ENCODE measurements at places on chromosomes 4 and X.

- DNase-seq: no peak
Observed at GRCh38 chr4:151850791-151851213, 90.0 kb upstream of the GATB start.

DNA sequence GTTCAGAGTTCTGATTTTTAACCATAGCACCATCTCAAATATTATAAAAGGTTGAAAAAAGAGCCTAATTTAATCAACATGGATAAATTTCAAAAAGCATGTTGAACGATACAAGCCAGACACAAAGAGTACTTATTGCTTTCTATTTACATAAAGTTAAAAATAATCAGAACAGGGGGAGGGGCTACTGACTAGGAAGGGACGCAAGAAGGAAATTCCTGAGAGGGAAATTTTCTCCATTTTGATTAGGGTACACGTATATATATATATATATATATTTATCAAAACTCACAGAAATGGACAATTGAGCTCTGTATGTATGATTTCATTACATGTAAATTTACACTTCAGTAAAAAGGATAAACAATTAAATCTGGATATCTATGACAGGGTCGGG, 482 bp upstream of the MBTPS2 start:
- peak; percentile 4 for DNase-seq

DNA sequence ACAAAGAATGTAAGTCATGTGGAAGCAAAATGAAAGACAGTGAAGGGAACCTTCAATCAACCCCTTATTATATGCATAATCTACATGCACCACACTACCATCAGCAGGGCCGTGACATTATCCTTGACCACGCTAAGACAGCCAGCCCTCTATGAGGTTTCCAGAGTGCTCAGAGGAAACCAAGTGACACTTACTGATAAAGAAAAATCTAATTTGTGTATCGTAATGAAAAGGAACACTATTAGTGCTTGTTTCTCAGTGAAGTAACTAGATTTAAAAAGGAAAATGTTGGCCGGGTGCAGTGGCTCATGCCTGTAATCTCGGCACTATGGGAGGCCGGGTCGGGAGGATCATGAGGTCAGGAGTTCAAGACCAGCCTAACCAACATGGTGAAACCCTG, 56.4 kb downstream of the ABCG2 start:
- no peak for DNase-seq

- no peak for DNase-seq
Observed at GRCh38 chr4:107876099-107876498, 51.4 kb downstream of the SGMS2 start.

- no peak for DNase-seq
Observed at GRCh38 chr4:101790521-101791181, at the start of gene BANK1. TSS of gene BANK1 (plus strand) at chr4:101790730. CDS start at chr4:101790881, 151 bp downstream.

- no peak for DNase-seq
Observed at GRCh38 chrX:9576059-9576458, 111.2 kb downstream of the TBL1X start.

GRCh38 chr4:171281359-171281758, 531.8 kb upstream of the GALNTL6 start:
- no peak for DNase-seq

DNA sequence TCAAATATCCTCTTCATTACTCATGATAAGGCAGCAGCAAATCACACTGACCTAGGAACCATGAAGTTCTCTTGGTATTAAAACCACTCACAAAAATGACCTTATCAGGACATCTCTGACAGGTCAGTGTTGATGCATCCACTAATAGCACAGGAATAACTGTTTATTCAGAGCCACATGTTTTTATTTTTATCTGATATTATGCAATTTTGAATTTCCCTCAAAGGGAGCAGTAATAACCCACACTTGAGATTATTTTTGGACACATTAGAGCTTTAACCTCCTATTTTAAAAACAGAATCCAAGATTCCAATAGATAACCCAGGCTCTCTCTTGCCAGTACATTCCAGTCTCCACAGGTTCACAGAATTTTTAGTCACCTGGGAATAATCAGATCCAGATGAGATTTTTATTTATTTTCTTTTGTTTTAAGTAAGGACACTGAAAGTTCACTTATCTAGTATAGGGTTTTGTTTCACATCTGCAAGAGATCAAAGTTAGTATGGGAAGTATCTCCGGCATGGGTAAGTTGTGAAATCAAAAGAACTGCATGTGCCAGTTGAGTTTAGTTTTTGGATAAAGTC, 36.3 kb upstream of the MYOZ2 start:
- DNase-seq: peak; percentile 46

DNA sequence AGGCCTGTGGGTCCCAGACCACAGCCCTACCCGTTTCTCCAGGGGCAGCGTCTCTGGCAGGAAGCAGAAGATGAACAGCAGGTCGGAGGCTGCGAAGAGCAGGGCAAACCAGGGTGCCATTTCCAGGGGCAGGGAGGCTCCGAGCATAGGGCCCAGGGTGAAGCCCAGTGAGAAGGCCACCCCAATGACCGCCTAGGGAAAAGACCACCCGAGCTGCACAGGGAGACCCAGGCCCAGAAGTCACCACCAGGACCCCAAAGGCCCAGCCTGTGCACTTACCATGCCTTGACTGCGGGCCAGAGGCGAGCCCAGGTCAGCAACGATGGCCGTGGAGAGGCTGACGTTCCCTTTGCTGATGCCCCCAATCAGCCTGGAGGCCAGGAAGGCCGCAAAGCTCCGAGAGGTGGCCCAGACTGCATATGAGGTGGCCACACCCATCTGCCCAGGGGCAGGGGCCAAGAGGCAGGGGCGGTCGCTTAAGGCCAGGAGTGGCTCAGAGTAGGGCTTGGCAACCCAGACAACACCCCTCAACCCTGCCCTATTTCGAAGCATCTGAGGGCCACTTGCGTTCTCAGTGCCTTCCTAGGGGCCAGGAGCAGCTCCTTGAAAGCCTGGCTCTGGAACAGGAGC, 30.8 kb downstream of the NOP14 start:
- no peak for DNase-seq

DNA sequence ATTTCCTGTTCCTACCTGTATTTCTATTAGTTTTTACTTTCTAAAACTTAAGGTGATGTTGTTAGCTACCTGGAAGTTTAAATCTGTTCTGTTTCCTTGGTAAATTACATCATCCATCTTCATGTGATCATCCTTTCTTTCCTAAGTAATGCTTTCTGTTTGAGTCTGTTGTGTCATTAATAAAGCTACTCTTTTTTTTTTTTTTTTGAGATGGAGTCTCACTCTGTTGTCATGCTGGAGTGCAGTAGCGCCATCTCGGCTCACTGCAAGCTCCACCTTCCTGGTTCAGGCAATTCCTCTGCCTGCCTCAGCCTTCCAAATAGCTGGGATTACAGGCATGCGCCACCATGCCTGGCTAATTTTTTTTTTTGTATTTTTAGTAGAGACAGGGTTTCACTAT, 73.3 kb downstream of the FIP1L1 start:
- no peak for DNase-seq

DNA sequence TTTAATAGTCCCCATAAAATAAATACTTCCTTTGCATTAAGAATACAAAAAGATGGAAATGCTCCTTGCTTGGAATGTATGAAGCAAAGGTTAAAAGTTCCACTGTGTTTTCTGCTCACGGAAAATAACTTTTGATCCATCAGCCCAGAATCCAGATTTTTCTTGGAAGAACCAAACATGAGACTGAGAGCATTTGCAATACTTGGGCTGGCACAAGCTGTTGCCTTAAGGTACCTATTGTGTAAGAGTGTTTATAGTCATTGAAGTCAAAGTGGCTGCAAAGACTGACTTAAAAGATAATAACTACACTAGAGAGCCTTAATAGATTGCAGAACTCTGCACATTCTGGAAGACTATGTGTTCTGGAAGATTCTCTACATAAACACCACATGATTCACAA, 281.4 kb downstream of the RAB28 start:
- no peak for DNase-seq

DNA sequence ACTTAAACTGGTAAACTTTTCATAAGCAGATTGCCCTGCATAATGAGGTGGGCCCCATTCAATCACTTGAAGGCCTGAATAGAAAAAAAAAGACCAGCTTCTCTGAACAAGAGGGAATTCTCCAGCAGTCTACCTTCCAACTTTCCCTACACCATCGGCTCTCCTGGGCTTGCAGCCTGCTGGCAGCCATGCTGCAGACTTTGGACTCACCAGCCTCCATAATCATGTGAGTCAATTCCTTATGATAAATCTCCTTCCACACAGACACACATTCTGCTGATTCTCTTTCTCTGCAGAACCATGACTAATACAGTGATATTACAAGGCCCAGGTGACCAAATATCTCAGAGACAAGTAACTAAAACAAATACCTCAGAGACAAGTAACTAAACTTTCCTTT, 113.8 kb upstream of the WDR17 start:
- DNase-seq: no peak

DNA sequence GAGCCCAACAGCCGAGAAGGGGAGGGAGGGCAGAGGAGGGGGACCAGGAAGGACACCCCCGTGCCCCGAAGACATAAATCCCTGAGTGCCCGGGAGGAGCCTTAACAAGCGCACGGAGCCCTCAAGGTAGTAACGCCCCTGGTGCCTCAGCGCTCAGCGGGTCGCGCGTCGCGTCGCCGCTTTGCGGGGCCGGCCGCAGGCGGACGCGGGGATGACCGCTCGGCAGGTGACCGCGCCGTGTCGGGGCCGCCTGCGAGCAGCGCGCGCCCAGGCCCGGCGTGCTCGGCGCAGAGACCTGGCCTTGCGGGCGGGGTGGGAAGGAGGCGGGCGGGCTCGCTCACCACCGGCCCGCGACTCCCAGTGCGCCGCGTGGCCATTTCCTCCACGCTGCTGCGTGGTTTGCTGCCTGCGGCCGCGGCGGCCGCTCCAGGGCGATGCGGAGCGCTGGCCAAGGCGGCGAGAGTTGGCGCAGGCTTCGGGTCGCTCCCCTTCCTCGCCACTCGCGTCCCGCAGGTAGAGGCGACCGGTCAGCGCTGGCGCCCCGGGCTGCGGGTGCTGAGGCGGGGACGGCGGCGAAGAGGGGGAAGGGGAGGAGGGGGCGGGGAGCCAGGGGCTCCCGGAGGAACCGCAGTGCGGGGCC, 632 bp downstream of the CCSER1 start:
- DNase-seq: no peak

GRCh38 chrX:118975831-118976598, 1.6 kb downstream of the LONRF3 start:
- DNase-seq: no peak

DNA sequence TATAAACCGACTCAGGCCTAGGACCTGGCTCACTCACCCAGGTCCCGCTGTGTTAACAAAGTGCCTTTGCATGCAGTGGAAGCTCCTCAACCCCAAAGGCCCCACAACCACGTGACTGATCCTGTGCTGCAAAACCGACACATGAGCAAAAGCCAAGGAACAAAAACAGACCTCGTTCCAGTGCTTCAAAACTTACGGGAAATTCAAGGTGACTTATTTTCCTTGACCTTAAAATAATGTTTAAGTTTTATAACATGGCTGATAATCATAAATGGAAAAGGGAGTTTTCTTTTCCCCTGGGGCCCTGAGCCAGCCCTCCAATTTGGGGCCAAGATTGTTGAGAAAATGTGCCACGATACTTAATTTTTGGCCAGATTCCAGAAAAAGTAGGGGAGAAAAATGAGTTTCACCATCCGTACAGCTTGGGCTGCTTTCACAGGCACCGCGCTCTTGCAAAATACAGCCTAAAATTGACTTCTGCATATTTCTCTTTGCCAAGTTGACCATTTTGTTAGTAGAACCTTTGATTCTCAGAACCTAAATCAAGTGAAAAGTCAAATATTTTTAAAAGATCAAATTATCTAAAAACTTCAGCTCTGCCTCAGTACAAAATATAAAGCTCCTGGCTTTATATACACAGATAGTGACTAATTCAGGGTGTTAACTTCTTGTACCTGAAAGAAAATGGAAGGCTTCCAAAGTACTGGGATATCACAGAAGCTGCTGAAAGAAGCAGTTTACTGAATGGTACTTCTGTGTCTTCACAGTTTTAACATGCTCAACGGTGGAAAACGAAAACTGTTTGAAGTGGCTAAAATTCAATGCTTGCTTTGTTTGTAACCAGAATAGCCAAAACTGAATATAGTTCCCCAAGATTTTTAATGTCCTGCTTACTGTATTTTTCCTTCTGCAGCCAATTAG, 93.8 kb downstream of the APBB2 start:
- DNase-seq: no peak

- no peak for DNase-seq
Observed at GRCh38 chr4:110644008-110644407, 21.1 kb upstream of the PITX2 start.

- no peak for DNase-seq
Observed at GRCh38 chrX:134469486-134469885, 9.5 kb downstream of the HPRT1 start.

DNA sequence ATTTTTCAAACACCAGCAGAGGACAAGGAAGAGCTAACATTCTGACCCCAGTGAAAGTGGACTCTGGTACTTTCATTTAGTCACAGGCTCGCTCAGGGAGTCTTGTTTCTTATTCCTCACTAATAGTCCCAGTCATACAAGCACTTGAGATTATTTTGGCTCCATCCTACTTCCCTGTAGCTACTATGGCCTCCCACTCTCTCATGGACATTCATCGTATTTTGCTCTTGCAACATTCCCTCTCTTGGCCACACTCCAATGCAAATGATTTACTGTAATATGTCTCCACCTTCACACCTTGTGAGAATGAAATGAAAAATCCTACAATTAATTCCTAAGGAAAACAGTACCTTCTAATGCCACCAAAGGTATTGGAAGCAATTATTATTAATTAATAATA, 21.3 kb downstream of the PLRG1 start:
- no peak for DNase-seq

DNA sequence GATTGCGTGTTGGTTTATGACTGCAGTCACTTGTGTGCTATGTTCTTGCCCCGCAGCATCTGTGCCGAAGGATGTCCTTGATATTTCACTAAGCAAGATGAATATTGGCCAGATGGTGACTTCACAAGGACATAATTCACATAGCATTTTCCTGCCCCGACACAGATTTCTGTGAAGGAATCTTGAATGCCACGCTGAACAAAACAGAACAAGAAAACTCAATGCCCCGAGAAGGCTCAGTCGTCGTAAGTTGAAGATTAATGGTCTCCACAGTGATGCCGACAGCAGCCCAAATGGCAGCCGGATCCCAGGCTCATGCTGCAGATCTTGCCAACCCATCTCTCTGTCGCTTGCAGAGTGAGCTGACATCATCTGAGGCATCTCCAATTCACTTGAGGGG, 145.9 kb downstream of the CPEB2 start:
- no peak for DNase-seq

- no peak for DNase-seq
Observed at GRCh38 chr4:101286663-101287062, 60.7 kb downstream of the PPP3CA start.

DNA sequence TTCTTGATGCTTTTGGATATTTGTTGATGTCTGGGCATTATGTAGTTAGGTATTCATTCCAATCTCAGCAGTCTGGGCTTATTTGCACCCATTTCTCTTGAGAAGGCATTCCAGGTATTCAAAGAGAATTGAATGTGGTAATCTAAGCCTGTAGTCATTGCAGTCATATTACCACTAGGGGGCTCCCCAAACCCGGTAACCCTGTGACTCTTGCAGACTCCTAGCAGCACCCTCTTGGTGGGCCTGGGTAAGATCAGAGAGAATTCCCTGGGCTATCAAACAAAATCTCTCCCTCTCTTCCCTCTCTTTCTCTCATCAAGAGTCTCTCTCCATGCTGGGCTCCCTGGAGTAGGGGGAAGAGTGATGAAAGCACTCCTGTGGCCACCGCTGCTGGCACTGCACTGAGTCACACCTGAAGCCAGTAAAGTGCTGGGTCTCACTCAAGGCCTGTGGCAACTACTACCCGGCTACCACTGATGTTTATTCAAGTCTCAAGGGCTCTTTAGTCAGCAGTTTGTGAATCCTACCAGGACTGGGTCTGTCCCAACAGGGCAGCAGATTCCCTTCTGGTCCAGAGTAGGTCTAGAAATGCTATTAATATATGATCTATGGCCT, 187.7 kb upstream of the NUDT10 start:
- DNase-seq: no peak
